Panc1 (cell line): ENCODE measurements at places on chromosomes 1 and 21. TPM values are rescaled to one million over a fixed set of nuclear protein-coding genes. Genes with fewer than 3 reads are reported as not detected.

Gene CSF3R
- 0.31 TPM for total RNA-seq

Gene ERG
- total RNA-seq: 0.49 TPM

Gene IL19
- total RNA-seq: not detected

Gene GJA4
- total RNA-seq: not detected

Gene LMX1A
- total RNA-seq: not detected

Gene SPRR1B
- total RNA-seq: not detected

Gene STUM
- total RNA-seq: 0.03 TPM

Gene CASQ2
- total RNA-seq: not detected

Gene BSND
- total RNA-seq: not detected

GRCh38 chr21:27372381-27372780 lies 405.5 kb upstream of the ADAMTS5 start:
- DNase-seq: no peak

- DNase-seq: no peak
These were observed 454.5 kb upstream of the NR5A2 start for GRCh38 chr1:199573047-199573446.

- no peak for DNase-seq
These were observed 44.7 kb downstream of the SKI start for GRCh38 chr1:2272686-2273400.

DNA sequence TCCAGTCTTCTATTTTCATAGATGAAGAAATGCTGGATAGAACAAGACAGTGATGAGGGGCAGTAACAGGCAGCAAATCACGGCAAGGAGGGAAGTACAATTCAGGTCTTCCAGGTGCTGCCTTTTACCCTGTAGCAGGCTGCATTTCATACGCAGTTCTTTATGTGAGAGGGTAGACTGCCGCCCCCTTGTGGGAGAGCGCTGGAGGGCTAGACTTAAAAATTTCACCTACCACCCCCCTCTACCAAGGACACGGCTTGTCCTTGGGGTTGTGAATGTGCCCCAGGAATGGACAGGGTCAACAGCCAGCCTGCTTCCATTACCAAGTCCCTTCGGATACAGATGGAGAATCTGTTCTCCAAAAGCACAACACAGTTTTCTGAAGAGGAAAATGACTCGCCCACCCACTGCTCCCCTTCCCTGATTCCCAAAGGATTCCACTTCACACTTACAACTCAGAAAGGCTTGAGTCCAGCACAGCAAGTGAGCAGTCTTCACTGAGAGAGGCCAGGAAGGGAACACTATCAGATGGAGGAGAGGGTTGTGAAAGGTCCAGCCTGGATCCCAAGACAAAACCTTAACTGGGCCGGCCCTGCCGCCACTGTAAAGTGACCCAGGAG lies 7.4 kb downstream of the WDR77 start:
- DNase-seq: no peak

DNA sequence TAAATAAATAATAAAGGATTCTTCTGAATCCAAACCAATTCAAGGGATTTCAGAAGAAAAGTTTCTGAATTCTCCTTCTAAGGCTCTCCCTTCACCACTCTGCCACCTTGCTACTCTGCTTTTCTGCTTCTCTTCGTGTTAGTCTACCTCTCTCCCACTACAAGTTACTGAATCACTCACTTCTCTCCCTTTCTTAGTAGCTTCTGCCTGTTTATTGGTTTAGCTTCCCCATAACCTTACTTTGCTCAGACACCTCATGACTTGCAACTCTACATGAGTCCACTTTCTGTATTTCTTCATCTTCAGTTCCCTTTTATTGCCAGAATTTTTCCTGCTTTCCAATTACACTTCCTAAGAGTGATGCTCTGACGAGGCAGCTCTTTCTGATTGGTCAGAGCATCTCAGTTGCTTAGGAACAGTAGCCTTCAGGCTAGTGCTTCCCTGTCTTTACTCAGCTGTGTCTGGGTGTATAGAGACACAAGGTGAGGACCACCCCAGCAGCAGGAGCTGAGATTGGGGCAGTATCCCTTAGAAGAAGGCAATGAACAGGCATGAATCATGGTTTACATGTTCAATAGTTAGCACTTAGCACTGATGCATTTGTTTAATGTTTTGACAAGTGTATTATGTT lies 144.6 kb downstream of the SLC30A10 start:
- no peak for DNase-seq

GRCh38 chr21:36395353-36396111 lies 10.3 kb downstream of the CHAF1B start:
- DNase-seq: no peak

DNA sequence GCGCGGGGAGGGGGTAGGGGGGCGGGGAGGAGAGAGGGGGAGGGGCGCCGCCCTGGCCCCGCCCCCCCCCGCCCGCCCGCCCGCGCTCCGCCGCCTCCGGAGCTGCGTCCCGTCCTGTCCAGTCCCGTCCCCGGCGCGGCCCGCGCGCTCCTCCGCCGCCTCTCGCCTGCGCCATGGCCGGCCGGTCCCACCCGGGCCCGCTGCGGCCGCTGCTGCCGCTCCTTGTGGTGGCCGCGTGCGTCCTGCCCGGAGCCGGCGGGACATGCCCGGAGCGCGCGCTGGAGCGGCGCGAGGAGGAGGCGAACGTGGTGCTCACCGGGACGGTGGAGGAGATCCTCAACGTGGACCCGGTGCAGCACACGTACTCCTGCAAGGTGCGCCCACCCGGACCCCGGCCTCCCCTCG lies at the start of gene AGRN:
Gene AGRN, plus strand, starts transcription at position 121 of the 405 bp plus-strand sequence. Its CDS starts 53 bp downstream, at position 174.
- no peak for DNase-seq

- DNase-seq: no peak
These were observed 10.6 kb downstream of the APCS start for GRCh38 chr1:159598196-159598595.

- DNase-seq: no peak
These were observed 26.5 kb downstream of the ERG start for GRCh38 chr21:38471766-38472165.

- DNase-seq: no peak
These were observed 121.9 kb downstream of the MAB21L3 start for GRCh38 chr1:116232989-116233514.

DNA sequence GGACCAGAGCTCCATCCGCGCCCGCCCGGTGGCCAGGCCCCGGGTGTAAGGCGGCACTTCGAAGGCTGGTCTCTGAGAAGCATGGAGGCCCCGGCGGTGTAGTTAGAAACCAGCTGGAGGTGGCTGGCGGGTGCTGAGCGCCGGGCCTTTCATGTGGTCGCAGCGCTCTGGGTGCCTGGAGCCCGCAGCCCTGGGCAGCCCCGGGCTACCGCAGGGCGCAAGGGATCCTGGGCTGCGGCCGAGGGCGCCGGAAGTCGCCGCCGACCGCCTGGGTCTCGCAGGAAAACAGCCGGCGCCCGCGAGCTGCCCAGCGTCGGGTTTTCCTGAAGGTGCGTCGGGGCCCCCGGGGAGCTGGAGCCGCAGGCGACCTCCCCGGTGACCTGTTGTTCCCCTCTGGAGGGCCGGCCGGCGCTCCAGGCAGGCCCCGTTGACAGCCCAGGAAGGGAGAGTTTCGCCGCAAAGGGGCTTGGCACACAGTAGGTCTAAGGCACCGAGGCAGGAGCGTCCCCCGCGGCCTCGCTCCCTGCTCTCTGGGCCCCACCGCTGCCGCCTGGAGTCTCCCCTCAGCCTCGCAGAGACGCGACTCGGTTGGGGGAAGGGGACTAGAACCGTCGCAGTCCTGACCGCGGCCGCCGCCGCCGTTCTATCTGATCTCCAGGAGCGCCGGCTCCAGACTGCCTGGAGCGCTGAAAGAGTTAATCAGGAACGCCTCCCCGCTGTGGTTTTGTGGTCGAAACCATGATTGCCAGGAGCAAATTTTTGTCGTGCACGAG lies 2.7 kb downstream of the GRHL3 start:
- DNase-seq: no peak

GRCh38 chr1:33624991-33625870 lies 152.8 kb downstream of the ZSCAN20 start:
- DNase-seq: no peak

DNA sequence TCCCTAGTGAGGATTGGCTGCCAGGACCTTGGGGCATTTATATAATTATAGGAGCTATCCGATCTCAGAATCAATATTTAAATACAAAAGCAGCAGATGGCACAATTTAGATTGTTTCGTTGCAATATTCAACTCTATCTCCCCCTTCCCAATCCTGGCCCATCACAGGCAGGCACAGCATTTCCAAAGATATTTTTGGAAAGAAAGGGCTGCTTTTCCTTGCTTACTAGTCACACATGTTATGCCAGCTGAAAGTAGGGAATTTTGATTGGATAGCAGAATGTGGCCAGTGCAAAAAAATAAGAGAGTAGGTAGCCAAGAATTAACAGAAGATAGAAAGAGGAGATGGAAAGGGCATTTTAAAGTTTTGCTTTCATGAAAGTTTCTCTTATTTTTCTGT lies 37.9 kb downstream of the IL12RB2 start:
- DNase-seq: no peak

DNA sequence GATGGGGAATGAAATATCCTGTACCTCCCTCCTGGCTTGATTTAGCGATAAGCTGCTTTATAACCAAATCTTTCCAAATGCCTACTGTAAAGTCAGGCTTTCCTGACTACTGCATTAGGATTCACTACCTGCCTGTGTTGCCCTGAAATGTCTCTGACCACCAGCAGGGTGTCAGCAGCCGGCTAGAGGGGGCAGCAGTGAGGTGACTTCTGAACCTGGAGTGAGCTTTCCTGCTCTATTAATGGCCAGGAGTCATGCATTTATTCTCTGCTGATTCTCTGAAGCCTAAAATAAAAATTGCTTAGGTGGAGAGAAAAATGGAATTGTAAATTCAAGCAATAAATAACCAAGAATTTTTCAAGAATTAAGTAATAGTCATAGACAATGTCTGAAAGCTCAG lies 2.5 kb downstream of the BACE2 start:
- DNase-seq: peak; percentile 8

DNA sequence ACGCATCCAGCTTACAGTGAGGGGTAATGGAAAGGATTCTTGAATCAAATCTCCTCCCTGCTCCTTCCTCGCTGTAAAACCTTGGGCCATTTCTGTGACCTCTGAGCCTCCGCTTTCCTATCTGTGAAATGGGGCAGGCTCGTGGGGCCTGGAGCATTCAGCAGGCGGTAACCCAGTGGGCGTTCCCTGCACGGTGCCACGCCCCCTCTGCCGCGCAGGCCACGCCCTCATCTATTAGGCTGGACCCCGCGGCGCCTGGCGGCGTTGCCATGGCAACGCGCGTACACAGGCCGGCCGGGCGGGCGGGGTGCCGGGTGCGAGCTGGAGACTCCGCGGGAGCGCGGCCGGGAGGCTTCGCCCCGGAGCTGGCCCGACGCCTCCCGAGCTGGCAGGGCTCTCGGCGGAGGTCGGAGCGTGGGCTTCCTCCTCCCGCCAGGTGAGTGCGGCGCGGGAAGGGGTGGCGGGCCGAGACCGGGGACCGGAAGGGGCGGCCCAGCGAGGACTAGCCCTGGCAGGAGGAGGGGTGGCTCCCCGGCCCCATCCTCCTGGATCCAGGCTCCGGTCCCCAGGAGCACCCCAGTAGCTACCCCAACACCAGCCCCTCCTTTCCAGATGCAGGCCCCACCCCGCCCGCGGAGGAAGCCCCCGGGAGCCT lies at the start of gene FHAD1:
Gene FHAD1, plus strand, starts transcription at position 264 of the 655 bp plus-strand sequence. CDS start 4,562 bp downstream, outside the sequence.
- peak; percentile 24 for DNase-seq

DNA sequence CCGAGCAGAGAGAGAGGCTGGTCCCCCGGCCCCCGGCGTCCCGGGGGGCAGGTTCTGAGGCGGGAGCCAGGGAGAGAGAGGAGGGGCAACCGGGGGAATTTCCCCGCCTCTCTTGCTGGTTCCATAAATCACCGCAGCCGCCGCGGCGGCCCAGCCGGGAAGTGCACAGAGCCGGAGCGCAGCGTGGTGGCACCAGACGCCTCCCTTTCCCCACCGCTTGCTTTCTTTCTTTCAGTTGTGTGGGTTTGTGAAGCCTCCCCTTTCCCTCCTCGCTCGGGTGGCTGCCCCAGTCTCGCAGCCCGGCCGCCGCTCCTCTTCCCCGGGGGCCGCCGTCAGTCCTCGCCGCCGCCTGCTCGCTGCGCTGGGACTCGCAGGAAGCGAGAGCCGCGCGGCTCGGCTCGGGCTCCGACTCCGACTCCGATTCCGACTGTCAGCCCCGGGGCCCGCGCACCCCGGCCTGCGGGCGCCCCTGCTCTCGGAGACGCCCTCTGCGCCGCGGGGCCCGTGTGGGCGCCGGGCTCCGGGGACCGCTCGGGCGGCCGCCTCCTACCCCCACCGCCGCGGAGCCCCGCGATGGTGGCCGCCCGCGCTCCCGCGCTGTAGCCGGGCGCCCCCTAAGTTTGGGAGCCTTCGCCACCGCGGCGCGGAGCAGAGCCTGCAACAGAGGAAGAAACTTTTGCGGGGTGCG lies at the start of gene CACHD1:
Gene CACHD1, plus strand, starts transcription at position 153 of the 688 bp plus-strand sequence. CDS start 616 bp downstream, outside the sequence.
- peak; percentile 38 for DNase-seq

DNA sequence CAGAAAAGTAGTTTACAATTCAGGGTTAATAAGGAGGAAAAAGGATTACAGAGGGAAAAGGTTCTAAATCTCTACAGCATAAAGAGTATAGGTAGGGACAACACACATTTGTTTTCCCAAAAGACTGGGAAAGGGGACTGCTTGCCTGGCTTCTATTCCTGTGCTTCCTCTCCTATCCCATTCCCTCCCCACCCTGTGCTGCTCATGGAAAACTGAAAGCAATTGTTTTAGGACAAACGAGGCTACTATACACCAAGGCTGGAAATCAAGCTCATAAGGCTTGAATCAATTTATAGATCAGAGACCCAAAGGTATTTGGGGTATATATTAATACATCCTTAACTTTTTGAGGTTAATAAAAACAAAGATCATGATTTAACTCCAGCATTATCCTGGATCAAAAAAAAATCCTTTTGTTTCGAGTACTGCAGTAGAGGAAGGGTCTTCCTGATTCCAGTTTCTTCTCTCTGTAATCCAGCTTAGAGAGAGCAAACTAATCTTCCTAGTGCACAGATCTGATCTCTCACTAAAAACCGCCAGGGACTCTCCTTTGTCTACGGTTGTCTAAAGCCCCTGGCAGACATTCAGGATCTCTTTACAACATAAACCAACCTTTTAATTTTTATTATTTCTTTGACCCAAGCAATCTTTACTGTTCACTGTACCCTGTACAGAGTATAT lies 37.4 kb upstream of the A3GALT2 start:
- no peak for DNase-seq

DNA sequence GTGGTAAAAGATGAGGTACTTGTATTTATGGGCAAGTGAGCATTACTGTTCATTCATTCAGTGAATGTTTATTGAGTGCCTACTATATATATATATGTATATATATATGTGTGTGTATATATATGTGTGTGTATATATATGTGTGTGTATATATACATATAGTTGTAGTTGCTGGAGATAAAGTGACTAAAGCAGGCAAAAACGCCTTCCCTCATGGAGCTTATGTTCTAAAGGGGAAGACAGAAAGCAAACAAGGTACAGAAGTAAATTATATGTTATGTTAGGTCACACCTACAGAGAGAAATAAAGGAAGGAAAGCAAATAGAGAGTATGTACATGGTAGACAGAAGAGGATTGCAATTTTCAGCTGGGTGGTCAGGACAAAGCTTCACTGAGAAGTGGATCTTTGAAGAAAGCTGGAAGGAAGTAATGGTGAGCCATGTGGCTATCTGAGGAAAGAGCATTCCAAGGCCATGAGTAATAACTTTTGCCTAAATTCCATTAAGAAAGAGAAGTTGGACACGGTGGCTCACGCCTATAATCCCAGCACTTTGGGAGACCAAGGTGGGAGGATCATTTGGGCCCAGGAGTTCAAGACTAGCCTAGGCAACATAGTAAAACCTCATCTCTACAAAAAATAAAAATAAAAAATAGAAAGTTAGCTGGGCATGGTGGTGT lies 33.5 kb upstream of the KLF17 start:
- peak; percentile 15 for DNase-seq
